KBM-7 (cell line): ENCODE measurements at places on chromosomes 7 and 10.

- DNase-seq = no peak
Observed at GRCh38 chr7:80960244-80960795, 41.5 kb upstream of the SEMA3C start.

GRCh38 chr10:88651101-88651551, 13.1 kb upstream of the LIPF start:
- DNase-seq = no peak

DNA sequence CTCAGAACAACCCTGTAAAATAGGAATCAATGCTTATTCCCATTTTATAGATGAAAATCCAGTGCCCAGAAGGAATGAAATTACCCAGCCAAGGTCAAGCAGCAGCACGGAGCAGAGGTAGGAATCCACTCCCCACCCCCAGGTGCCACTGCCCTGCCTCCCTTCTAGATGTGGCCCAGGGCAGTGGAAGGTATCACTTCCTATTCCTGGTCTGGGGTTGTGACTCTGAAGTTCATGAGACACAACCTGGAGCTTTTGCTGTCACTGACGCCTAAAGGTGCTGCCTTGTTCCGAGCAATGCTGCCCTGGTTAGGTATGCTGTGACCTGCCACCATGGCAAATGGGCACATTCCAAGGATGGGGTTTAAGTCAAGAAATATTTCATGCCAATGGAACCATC, 53.6 kb downstream of the PIK3AP1 start:
- DNase-seq = no peak

GRCh38 chr7:132655131-132655727, 79.0 kb upstream of the PLXNA4 start:
- DNase-seq = peak; percentile 98

- DNase-seq = no peak
Observed at GRCh38 chr7:80624763-80625162, 13.7 kb upstream of the CD36 start.

DNA sequence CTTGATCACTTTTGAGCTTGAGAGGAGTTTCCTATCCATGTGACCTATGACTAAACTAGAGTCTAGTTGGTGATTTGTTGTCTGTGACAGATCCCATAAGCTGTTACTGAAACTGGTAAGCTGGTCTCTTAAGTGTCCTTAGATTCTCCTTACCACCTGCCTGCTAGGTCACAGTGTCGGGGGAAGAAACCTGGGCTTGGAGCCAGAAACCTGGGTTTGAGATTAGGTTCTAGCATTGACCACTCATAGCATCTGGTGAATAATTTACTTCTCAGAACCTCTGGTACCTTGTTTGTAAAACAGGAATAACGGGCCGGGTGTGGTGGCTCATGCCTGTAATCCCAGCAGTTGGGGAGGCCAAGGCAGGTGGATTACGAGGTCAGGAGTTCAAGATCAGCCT, 21.8 kb upstream of the ITPRID1 start:
- DNase-seq = no peak

DNA sequence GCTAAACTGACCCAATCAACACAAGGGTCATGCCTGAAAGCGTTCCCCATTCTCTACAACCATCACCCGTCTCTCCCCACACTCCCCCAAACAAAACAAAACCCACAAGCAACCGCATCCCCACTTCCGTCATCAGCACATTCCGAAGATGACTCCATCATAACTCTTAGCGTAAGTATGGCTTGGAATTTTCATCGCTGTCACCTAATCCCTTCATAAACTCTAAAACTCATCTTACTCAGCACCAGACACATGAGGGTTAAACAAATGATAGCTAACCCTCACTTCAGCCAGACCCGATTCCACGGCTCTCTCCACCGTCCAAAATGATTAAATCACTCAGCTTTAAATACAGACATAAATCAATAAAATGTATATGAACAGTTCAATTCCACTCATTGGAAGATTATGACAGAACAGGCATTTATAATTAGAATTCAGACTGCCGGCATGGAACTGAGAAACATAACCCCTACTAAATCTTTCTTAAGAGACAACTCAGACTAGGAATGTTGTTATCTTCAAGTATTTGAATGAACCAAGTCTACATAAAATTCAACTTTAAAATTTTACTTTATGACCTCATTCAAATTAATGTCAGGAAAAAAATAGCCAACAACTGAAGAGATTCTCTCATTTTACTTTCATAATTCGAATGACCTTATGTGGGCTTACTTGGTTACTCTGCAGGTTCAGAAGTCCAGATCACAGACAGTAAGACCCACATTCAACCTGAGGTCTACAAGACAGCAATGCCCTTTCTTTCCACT, 215.9 kb downstream of the PARD3 start:
- no peak for DNase-seq

DNA sequence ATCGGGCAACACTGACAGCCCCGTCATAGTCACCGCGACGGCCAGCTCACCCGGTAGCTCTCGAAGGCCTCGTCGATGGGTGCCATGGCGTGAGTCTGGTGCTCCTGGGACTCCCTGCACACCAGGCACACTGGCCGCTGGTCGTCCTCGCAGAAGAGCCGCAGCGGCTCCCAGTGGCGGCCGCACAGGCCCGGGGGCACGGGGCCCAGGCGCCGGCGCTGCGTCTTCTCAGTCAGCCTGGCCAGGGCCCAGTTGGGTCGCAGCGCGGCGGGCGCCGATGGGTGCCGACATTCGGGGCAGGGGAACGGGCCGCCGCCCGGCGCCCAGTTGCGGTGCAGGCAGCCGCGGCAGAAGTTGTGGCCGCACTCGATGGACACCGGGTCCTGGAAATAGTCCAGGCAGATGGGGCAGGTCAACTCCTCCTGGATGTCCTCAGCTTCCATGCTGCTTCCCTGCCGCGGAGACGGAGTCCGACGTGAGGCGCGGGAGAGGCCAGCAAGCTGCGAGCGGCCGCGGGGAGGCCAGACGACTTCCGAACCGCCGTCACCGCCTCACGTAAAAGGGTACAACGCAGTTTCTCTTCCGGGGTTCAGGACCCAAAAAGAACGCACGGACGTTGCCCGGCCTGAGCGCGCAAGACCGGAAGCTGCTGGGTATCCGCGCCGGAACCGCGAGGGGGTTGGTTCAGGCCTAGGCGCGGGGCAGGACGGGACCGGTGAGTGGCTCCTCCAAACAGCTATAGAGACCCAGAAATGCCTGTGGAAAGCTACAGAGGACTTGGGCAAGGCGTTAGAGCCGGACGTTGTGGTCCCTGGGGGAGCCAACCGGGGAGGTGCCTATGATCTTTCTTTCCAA, at the start of gene TRIM4:
TRIM4 (minus strand) TSS at position 572 of the 855 bp plus-strand sequence; CDS start at position 443, 129 bp downstream.
- peak; percentile 92 for DNase-seq

- DNase-seq = no peak
Observed at GRCh38 chr7:149278396-149278795, 16.4 kb downstream of the ZNF783 start.

- DNase-seq = no peak
Observed at GRCh38 chr10:123669886-123670285, 3.7 kb downstream of the GPR26 start.

DNA sequence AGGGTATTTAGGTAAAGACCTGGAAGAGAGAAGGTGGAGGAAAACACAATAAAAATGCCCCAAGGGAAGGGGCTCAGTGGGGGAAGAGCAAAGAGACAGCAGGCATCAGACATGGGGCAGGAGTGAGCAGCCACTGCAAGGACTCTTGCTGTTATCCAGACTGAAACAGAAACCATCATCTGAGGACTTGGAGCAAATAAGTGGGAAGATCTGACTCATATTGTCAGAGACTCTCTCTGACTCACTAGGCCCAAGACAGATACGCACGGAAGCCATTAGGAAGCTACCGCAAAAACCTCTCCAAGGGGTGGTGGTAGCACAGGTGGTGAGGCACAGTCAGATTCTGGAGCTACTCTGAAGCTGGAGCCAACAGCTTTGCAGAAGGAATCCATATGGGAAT, 110.7 kb downstream of the RNF32 start:
- no peak for DNase-seq

GRCh38 chr10:1202343-1202742, 146.2 kb downstream of the WDR37 start:
- no peak for DNase-seq

DNA sequence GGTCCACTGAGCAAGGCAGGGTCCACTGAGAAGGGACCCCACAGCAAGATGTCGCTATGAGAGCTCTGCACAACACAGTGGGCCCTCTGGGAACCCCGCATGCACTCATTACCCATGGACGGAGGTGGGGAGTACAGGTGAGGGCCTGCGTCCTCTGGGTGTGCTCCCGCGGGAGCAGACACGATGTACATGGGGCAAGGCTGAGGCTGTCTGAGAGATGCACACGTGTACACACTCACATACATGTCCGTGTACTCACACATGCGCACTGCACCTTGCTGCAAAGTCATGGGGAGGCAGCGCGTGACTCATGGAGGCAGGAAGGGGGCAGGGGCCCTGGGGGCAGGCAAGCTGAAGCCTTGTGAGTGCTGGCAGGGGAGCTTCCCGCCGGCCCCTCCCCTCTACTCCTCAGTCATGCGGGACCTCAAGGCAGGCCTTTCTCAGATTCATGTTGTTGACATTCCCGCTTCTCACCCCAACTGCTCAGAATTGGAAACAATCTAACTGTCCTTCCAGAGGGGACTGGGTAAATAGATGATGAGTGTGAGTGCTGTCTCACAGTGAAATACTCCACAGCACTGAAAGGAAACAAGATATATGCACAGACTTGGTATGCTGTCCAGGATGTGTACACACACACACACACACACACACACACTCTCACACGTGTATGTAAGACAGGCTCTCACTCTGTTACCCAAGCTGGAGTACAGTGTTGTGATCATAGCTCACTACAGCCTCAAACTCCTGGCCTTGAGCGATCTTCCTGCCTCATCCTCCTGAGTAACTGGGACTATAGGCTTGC, 40.0 kb downstream of the GOLGA7B start:
- no peak for DNase-seq

- peak; percentile 42 for DNase-seq
Observed at GRCh38 chr10:784403-785088, 95.1 kb upstream of the DIP2C start.

GRCh38 chr10:3500408-3500856, 284.6 kb downstream of the KLF6 start:
- no peak for DNase-seq

GRCh38 chr7:99041526-99041925, 102.4 kb downstream of the SMURF1 start:
- no peak for DNase-seq

GRCh38 chr7:79555571-79555970, 102.1 kb upstream of the MAGI2 start:
- no peak for DNase-seq

- DNase-seq = peak; percentile 78
Observed at GRCh38 chr10:79248341-79249185, 98.7 kb upstream of the PPIF start.

DNA sequence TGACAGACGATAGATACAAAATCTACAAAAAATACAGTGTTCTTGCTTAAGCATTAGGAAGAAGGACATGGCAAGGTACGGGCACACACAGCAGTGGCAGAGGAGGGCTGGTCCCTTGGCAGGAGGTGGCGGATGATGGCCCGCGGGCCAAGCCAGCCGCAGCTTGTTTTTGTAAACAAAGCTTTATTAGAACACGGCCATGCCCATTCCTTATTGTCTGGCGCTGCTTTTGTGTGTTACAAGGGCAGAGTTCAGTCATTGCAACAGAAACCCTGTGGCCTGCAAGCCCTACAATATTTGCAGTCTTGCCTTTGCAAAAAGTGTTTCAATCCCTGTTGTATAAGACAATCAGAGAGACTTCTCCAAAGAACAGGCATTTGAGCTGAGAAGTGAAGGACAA, 30.7 kb downstream of the FGFR2 start:
- no peak for DNase-seq

GRCh38 chr7:36001546-36001945, 151.5 kb upstream of the EEPD1 start:
- no peak for DNase-seq

DNA sequence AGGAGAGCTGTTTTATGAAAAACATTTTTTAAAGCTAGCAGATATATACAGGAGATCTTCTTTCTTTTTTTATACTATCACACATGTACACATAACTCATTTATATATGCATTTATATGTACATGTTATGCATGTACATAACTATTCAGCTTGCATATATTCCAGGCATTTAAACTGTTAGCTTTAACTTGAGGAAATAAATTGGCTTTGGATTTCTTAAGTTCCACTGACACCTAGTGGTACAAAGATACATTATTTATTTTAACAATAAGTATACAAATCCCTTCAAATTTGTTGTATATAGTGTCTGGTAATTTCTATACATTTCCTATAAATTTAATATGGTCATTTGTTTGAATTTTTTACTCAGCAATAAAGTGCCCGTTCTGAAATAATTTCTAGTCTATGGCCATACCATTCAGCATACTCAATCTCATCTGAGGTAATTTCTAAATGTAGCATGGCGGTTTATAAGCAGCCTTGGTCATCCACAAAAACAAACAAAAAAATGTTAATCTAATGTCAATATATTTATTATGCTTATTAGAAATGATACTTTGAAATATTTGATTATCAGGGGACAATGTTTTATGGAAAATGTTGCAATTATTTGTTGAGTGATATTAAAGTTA, 11.6 kb downstream of the ZDHHC6 start:
- DNase-seq = peak; percentile 37

GRCh38 chr10:154348-154747, 19.1 kb downstream of the ZMYND11 start:
- DNase-seq = no peak

DNA sequence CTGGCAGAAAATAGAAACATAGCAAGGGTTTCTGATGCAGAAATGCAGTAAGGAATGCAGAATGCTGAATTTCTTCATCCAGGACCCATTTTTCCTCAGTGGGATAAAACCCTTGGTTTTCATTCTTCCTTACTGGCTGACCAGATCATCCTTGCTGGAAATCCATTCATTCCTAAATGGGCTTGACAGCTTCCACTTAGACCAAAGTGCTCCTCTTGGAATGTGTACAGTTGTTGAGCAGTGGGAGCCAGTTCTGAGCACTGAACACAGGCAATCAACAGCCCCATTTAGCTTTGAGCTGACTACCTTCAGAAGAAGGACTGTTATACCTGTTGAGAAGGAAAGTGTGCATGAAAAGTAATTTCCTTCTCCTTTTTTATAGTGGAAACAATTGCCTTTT, 232.1 kb downstream of the SORCS3 start:
- no peak for DNase-seq

DNA sequence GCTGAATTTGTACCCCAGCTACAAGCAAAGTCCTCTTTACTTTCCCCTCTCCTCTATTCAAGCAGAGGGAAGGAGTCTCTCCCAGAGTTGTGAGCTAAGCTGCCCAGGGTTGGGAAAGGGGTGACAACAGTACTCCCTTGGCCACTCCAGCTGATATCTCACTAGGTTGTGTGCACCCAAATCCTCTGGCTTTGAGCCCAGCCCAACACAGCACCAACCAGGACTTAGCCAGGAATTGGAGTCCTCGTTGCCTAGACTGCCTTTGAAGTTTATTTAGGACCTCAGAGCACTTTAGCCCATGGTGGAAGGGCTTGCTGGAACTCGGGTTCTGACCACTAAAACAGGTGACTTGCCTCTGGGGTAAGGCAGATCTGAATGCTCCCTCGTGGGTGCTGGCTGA, 35.7 kb upstream of the DYNC1I1 start:
- no peak for DNase-seq

- no peak for DNase-seq
Observed at GRCh38 chr10:90269699-90270098, 568.3 kb downstream of the KIF20B start.
